ENCODE measurements at places on chromosomes 1 and 21. TPM values are rescaled to one million over a fixed set of nuclear protein-coding genes. Genes with fewer than 3 reads are reported as not detected.
A peak's percentile ranks its signal among the peaks of the same experiment; 100 is the strongest.

- H3K27ac ChIP-seq = no peak overlapping the region
- H3K4me3 ChIP-seq = no peak overlapping the region
- H3K27me3 ChIP-seq = no peaks in the 10 kb centered on the region
- no peaks in the 10 kb centered on the region for H3K36me3 ChIP-seq
Measured at GRCh38 chr1:10208537-10208936, 1.8 kb upstream of the KIF1B start.

DNA sequence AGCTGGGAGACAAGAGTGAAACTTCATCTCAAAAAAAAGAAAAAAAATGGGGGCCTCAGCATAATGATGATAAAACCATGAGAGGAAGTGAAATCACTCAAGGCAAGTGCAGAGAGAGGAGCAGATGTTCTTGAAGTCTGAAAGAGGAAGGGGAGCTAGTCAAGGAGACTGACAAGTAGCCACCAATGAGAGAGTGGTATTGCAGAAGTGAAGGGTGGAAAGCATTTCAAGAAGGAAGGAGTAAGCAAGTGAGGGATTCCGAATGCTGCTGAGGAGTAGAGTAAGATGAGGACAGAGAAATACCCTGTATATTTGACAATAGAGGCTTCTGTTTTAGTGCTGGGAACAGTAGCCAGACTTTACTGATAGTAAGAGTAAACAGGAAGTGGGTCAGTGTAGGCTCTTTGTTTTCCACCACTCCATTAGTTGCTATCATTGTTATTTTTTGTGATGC is 2.9 kb downstream of the TATDN3 start:
- H3K4me1 ChIP-seq = 0 out of 2 replicates have a peak, but pooled peaks cover 4% of the 10 kb centered on the region
- no peak overlapping the region for H3K4me3 ChIP-seq
- no peak for DNase-seq

DNA sequence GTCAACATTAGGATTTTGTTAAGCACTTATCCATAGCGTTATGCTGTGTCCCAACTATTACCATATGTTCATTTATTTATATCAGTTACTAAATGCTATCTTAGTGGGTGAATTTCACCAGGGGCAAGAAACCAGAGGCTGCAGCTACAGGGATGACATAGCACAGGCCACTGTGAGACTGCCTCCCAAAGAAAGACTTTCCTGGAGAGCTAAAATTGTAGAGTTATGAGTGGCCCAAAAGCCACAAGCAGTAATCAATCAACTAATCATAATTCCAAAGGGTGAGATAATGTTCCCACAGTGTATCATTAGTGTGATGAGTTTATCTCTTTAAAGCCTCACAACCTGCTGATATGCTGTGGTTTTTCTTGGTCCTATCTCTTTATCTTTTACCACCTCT is 3.8 kb upstream of the TGFB2 start:
- H3K4me3 ChIP-seq = no peak overlapping the region
- no peak for DNase-seq
- no peak overlapping the region for H3K27ac ChIP-seq
- H3K27me3 ChIP-seq = no peaks in the 10 kb centered on the region
- no peaks in the 10 kb centered on the region for H3K36me3 ChIP-seq

The CD1E gene
- total RNA-seq = not detected

- H3K4me1 ChIP-seq = no peaks in the 10 kb centered on the region
- DNase-seq = peak; percentile 49
- H3K4me3 ChIP-seq = peak within 1 kb of the TSS; percentile 54
- H3K36me3 ChIP-seq = no peaks in the 10 kb centered on the region
Measured at GRCh38 chr1:220748089-220748934, at the start of gene MTARC2. Gene MTARC2 (plus strand): TSS chr1:220748322. CDS start chr1:220748532, 210 bp downstream.

DNA sequence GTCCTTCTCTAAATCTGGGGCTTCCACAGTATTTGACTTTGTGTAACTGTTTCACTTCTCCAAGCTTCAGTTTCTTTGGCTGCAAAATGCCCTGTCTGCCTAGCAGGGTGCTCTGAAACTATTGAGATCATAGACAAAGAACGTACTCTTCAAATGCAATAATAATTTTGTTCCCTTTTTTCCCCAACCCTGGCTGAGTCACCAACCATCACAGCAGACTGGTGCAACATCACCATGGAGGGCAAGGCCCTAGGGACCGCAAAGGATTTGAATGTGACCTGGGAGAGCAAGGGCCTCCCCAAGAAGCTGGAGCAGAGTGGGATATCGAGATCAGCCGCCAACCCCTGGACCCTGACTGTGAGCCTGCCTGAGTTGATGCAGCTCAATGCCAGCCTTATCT is 115.0 kb downstream of the FCRL5 start:
- H3K4me1 ChIP-seq = no peaks in the 10 kb centered on the region
- H3K27me3 ChIP-seq = no peaks in the 10 kb centered on the region
- H3K27ac ChIP-seq = no peak overlapping the region
- no peak overlapping the region for H3K4me3 ChIP-seq
- H3K36me3 ChIP-seq = no peaks in the 10 kb centered on the region

DNA sequence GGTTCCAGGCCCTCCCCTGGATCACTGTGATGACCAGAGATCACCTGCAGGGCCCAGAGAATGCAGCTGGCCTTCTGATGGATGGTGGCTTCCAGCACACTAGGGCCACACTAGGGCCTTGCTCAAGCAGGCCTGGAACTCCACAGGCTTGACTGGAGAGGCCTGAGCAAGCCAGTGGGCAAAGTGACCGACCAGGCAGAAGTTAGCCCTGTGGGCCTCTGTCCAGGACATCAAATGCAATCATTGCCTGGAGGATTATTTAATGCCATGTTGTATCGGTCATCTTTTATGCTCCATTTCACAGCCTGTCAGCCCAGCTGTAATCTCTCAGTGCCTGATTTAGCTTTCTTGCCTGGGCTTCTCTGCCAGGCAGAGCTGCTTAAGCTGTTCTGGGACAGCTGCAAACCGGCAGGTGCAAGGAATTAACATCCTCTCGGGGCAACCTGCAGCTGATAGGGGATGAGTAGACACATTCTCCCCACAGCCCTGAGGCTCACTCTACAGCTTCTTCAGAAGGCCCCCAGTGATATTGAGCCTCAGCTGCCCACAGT is 17.7 kb downstream of the NENF start:
- H3K36me3 ChIP-seq = peaks cover 8% of the 10 kb centered on the region
- no peak overlapping the region for H3K27ac ChIP-seq
- H3K4me3 ChIP-seq = no peak overlapping the region
- DNase-seq = no peak
- no peaks in the 10 kb centered on the region for H3K27me3 ChIP-seq
- peaks cover 4% of the 10 kb centered on the region for H3K4me1 ChIP-seq

GRCh38 chr21:30193201-30193600 is 22.7 kb downstream of the CLDN8 start:
- no peak overlapping the region for H3K27ac ChIP-seq
- H3K4me1 ChIP-seq = no peaks in the 10 kb centered on the region
- H3K4me3 ChIP-seq = no peak overlapping the region

GRCh38 chr1:59593798-59594790 is 220.7 kb upstream of the HOOK1 start:
- no peaks in the 10 kb centered on the region for H3K27me3 ChIP-seq
- H3K4me1 ChIP-seq = peaks cover 19% of the 10 kb centered on the region
- H3K4me3 ChIP-seq = no peak overlapping the region
- no peaks in the 10 kb centered on the region for H3K36me3 ChIP-seq

DNA sequence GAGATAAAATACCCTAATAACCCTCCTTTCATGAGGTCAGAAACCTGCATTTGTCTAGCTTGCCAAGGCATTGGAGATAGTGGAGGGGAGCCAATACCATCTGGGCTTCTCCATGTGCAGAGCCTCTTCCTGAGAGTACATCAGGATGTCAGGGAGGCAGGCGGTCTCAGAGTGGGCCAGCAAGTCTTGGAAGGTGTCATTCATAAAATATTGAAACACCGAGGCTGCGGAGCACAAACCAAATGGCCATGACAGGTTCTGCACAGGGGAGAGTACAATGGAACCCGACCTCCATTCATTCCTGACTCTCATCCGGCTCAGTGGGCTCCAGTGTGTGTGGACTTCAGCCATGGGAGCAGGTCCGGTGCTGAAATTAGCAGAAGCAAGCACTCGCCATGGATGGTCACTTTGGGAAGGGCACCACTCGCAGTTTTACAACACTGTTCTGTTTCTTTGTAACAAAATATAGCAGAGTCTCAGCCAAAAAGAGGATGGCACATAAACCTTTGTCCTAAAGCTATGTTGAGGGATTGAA is 446.6 kb downstream of the SIPA1L2 start:
- H3K27me3 ChIP-seq = peaks cover 12% of the 10 kb centered on the region
- H3K27ac ChIP-seq = no peak overlapping the region
- no peak for DNase-seq
- H3K4me1 ChIP-seq = no peaks in the 10 kb centered on the region
- no peak overlapping the region for H3K4me3 ChIP-seq

The TDRD10 gene
- not detected for total RNA-seq

- no peak overlapping the region for H3K27ac ChIP-seq
- no peak for DNase-seq
- no peaks in the 10 kb centered on the region for H3K36me3 ChIP-seq
- H3K4me1 ChIP-seq = peaks cover 16% of the 10 kb centered on the region
- no peaks in the 10 kb centered on the region for H3K27me3 ChIP-seq
- H3K4me3 ChIP-seq = no peak overlapping the region
Measured at GRCh38 chr1:234624724-234625117, 14.7 kb upstream of the IRF2BP2 start.

- DNase-seq = no peak
- peaks cover 2% of the 10 kb centered on the region for H3K4me1 ChIP-seq
- no peak overlapping the region for H3K4me3 ChIP-seq
- H3K27me3 ChIP-seq = peaks cover 15% of the 10 kb centered on the region
Measured at GRCh38 chr1:182602935-182603645, 1.1 kb downstream of the RGS16 start.

The HSPG2 gene
- total RNA-seq = 15.8 TPM

- no peaks in the 10 kb centered on the region for H3K27me3 ChIP-seq
- H3K27ac ChIP-seq = no peak overlapping the region
- peaks cover 2% of the 10 kb centered on the region for H3K4me1 ChIP-seq
- H3K36me3 ChIP-seq = peaks cover 78% of the 10 kb centered on the region
- DNase-seq = no peak
Measured at GRCh38 chr1:44637702-44638411, 36.4 kb downstream of the TMEM53 start.

GRCh38 chr1:178543290-178543607 is 30.3 kb downstream of the TEX35 start:
- H3K36me3 ChIP-seq = peaks cover 13% of the 10 kb centered on the region
- H3K4me3 ChIP-seq = peak overlapping the region; percentile 64
- H3K4me1 ChIP-seq = peaks cover 35% of the 10 kb centered on the region
- DNase-seq = no peak
- H3K27me3 ChIP-seq = no peaks in the 10 kb centered on the region

- no peak for DNase-seq
- H3K27me3 ChIP-seq = no peaks in the 10 kb centered on the region
- H3K4me3 ChIP-seq = no peak overlapping the region
- no peaks in the 10 kb centered on the region for H3K36me3 ChIP-seq
Measured at GRCh38 chr1:28439320-28439719, 66.5 kb upstream of the RCC1 start.

The FCRL6 gene
- not detected for total RNA-seq

- H3K27ac ChIP-seq = no peak overlapping the region
- H3K4me1 ChIP-seq = no peaks in the 10 kb centered on the region
- no peak overlapping the region for H3K4me3 ChIP-seq
- no peaks in the 10 kb centered on the region for H3K27me3 ChIP-seq
- DNase-seq = no peak
Measured at GRCh38 chr1:93164816-93165215, 15.4 kb downstream of the TMED5 start.
